ENCODE measurements at places on chromosomes 4 and X.

- no peak for DNase-seq
These were observed 123.5 kb downstream of the IL15 start for GRCh38 chr4:141759796-141760425.

- DNase-seq: no peak
These were observed 315.2 kb upstream of the SLIT2 start for GRCh38 chr4:19936476-19936875.

DNA sequence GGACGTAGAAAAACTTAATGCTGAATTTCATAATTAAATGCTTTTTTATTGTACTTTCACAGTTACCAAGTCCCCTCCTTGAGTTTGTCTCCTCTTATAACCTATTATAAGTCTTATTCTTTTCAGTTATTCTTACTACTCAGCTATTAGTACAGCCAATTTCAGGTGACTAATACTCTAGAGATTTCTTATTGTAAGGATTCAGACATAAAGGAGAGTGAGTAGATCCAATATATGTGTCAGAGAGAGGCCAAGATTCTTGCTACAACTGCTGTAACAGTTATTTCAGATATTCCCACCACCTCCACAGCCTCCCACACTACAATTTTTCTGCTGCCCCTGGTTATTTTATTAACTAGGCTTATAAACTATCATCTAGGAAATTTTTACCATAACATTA, 274.5 kb downstream of the GPAT3 start:
- no peak for DNase-seq

- DNase-seq: no peak
These were observed 12.6 kb downstream of the SRD5A3 start for GRCh38 chr4:55358668-55359067.

GRCh38 chr4:84740057-84740456, 157.1 kb downstream of the CDS1 start:
- no peak for DNase-seq

- no peak for DNase-seq
These were observed 1578.3 kb upstream of the TENM3 start for GRCh38 chr4:180664766-180665368.

DNA sequence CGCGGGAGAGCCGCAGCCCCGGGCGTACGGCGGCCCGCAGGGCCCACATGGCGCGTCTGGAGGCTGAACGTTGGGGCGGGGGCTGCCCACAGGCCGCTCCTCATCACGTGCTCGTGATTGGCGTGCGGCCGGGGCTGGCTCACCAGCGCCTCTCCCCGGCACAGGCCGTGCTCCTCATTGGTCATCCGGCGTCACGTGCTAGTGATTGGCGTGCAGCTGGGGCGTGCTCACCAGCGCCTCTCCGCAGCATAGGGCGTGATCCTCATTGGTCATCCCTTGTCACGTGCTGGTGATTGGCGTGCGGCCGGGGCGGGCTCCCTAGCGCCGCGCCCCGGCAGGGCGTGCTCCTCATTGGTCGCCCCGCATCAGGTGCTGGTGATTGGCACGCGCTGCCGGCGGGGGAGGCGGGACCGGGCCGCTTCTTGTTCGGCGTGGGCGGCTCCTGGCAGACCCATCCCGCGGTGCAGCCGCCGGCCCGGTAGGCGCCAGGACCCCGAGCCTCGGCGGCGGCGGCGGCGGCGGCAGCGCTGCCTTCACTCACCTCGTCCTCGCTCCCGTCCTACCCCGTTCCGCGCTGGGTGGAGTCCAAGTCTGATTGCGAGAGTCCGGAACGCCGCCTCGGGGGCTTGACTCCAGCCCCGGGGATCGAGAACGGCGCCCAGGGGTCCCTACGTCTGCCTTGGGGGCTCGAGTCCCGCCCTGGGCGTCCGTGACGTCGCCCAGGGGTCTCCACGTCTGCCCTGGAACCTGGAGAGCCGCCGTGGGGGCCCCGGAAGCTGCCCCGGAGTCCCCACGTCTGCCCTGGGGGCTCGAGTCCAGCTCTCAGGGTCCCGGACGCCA, at the start of gene GTPBP6:
GTPBP6 (minus strand) TSS at position 58 of the 840 bp plus-strand sequence; CDS start at position 49, 9 bp downstream.
- peak; percentile 100 for DNase-seq

GRCh38 chr4:54041933-54042332, 22.5 kb downstream of the CHIC2 start:
- DNase-seq: no peak

DNA sequence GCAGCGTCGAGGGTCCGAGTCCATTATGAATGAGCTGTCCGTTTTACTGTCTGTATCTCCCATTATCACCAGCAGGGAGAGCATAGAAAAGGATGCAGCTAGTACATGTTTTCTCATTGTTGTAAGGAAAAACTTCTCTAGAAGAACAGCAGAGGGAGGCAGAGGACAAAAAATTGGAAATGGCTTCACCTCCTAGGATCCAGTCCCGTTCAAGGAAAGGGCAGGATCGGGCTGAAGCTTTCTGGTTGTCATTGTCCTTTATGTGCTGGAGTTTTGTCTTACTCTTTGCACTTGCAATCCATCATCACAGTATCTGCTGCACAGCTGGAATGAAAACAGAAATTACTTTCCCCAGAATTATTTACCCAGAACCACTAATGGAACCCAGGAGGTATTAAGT, 14.7 kb downstream of the NDP start:
- DNase-seq: no peak

- no peak for DNase-seq
These were observed 1980.7 kb downstream of the PCDH7 start for GRCh38 chr4:32700838-32701237.

DNA sequence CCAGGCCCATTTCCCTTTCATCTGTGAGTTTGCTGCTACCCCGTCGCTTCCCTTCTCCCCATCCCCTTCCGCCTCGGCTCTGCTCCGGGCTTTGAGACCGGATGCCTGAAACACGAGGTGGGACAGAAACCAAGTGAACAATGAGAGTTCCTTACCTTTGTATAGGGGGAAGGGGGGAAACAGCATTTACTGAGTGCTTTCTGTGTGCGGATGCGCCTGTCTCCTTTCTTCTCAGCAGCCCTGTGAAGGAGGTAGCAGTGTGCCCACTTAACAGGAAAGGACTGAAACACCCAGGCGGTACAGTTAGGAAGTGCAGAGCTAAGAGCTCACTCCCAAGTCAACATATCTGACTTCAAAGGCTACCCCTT, 43.2 kb upstream of the TMSB15B start:
- DNase-seq: no peak

- DNase-seq: no peak
These were observed 2.2 kb downstream of the SLITRK4 start for GRCh38 chrX:143633461-143634308.

- DNase-seq: no peak
These were observed 330.4 kb downstream of the GBA3 start for GRCh38 chr4:23023121-23023520.

DNA sequence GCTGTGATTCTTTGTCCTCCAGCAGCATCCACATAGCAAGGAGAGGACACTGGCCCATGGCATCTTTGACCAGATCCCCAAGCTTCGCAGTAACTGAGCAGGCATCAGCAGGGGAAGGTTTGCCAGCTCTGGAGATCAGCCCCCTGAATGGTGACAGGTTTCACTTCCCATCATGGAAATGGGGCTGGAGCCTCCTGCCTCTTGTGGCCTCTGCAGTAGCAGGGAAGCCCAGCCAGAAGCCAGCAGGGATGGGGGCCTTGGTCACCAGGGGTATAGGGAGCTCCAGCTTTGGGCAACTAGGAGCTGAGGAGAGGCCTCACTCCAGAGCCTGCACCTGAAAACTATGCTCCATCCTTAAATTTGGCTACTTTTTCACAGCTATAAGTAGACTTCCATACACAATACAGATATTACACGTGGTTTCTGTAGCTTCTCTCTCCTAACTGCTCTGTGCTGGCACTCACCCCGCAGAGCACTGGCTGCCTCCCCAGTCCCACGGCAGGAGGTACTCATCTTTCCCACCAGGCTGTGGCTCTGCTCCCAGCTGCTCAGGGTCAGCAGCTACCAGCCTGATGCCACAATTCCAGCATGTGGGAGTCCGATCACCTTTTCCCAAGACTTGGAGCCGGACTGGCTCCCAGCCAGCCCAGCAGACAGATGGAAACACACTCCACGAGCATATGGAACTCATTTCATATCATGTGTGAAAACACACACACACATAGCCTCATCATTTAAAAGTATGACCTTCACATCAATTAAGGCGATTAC, 2.8 kb downstream of the TMEM271 start:
- no peak for DNase-seq

GRCh38 chr4:76197031-76197743, 16.4 kb downstream of the SCARB2 start:
- DNase-seq: no peak

GRCh38 chr4:38311495-38312126, 351.4 kb downstream of the PTTG2 start:
- no peak for DNase-seq

DNA sequence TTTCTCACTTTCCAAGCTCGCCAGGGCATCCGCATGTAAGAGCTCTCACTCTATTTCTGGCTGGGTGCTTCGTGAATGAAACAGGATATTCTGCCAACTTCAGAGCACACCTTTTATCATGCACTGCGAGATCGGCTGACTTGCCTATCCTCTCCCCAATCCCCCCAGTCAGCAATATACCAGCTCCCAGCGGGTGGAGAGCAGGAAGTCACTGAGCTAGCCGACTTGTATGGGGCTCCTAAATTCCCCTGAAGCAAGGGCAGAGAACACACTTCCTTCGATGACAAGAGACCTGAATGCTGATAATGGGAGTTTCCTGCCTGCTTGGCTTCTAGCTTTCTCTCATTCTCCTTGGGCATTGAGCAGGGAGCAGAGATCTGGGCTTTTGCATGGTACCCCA, 33.8 kb upstream of the MAMLD1 start:
- no peak for DNase-seq

DNA sequence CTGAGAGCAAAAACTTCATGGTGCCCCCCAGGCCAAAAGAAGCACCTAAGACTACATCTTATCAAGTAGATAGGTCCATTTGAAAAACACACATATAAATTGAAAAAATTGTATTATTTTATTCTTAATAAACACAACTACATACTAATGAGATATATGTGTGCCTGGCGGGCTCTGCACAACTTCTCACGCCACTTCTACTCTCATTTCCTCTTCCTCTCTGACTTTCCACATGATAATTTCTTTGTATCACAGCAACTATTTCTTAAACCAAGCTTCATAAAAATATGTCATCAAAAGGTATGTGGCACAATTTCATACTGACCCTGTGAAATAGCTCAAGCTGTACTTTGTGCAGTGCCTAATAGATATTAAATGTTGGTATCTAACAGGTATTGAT, 10.7 kb upstream of the NPY2R start:
- DNase-seq: no peak

GRCh38 chrX:148905400-148905799, 405.0 kb downstream of the AFF2 start:
- DNase-seq: no peak

DNA sequence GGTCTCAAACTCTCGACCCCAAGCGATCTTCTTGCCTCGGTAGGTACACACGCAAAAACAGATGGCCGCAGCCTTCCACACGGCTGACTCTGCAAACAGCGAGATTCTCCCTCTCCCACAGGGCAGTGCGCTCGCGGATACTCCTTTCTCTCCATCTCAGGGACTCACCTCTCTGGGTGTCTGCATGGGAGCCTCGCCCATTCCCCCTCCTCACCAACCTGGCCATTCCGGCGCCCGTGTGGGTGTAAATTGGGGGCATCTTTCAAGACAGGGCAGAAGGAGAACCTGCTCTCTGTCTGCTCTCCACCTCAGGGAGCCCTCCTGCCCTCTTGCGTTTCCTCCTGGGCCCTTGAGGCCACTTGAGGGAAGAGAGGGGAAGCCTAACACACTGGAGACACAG, 4.4 kb downstream of the CTAG2 start:
- no peak for DNase-seq
